ENCODE measurements at places on chromosomes 3 and 15.

- DNase-seq, result no peak
Observed at GRCh38 chr3:160919942-160920341, 163.9 kb downstream of the PPM1L start.

DNA sequence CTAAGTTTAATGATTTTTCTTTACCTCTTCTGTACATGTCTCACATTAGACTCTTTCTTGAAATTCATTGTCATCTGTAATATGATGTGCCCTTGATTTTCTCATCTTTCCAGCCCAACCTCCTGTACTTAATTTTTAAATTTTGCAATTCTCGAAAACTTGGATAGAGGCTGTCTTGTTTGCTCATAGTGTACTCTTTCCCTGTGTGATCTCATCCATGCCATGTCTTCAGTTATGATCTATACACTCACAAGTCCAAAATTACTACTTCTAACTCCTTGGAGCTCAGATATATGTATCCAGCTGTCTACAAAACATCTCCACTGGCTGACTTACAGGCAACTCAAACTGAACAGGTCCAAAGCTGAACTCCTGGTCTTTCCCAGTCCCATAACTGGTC, 42.2 kb downstream of the CD200 start:
- DNase-seq, result no peak

GRCh38 chr3:153173758-153174516, 11.9 kb downstream of the RAP2B start:
- peak; percentile 27 for DNase-seq

GRCh38 chr3:127831723-127832172, 9.4 kb upstream of the MGLL start:
- peak; percentile 42 for DNase-seq

- peak; percentile 66 for DNase-seq
Observed at GRCh38 chr15:72117486-72118016, 399 bp downstream of the MYO9A start.

DNA sequence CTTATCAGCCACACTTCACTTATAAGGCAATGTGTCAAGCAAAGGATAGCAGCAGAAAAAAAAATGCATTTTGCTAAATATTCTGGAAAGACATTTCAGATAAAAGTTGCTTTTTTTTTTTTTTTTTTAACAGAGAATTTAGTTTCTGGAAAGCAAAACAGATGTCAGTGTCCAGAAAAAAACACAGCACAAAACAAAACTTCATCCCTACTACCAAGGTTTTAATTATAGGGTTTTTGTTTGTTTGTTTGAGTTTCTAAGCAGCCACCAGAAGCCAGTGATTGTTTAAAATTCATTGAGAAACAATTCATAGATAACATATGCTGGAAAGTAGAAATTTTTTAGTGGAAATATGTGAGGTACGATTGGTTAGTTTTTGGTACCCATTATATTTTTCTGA, 1202.7 kb downstream of the OTOL1 start:
- DNase-seq, result no peak

DNA sequence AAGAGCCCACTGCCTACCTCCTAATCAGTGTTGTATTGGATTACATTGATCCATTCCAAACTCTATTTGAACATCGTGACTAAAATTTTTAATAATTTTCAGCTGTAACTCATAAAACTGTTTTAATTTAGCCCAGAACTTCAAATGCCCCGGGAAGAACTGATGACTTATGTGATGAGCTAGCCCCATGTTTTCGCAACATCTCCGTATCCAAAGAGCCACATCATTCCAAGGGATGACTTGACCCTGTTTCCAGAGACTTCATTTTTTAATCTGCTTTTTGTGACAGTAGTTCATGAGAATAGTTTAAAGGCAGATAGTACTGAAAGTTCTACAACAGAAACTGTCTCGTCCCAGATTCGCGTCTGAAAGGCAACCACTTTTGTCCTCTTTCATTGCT, 97.4 kb downstream of the STAC start:
- no peak for DNase-seq

GRCh38 chr15:100221471-100222348, 120.1 kb downstream of the ADAMTS17 start:
- no peak for DNase-seq

- DNase-seq, result no peak
Observed at GRCh38 chr3:65761446-65762234, 277.1 kb downstream of the MAGI1 start.

GRCh38 chr3:15306979-15307359, 25.4 kb downstream of the SH3BP5 start:
- DNase-seq, result no peak

GRCh38 chr15:41928637-41929620, 35.1 kb upstream of the SPTBN5 start:
- DNase-seq, result no peak

DNA sequence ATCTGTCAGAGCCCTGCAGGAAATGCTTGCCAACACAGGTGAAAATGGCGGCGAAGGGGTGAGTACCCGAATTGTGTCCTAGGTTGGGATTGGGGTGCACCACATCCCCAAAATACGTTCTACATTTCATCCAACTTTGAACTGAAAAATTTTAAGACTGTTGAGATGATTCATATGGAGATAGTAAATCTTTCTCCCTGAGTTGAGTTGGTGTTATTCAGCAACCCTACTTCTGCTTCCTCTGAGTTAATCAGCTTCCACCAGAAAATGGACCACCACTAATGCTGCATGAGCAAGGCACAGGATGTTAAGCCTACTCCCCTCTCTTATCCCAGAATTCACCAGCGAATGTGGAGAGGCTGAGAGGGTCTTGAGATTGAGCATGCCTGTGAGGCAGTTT, 192.9 kb downstream of the RYR3 start:
- no peak for DNase-seq

GRCh38 chr3:45143673-45144671, 2.2 kb downstream of the CDCP1 start:
- no peak for DNase-seq

DNA sequence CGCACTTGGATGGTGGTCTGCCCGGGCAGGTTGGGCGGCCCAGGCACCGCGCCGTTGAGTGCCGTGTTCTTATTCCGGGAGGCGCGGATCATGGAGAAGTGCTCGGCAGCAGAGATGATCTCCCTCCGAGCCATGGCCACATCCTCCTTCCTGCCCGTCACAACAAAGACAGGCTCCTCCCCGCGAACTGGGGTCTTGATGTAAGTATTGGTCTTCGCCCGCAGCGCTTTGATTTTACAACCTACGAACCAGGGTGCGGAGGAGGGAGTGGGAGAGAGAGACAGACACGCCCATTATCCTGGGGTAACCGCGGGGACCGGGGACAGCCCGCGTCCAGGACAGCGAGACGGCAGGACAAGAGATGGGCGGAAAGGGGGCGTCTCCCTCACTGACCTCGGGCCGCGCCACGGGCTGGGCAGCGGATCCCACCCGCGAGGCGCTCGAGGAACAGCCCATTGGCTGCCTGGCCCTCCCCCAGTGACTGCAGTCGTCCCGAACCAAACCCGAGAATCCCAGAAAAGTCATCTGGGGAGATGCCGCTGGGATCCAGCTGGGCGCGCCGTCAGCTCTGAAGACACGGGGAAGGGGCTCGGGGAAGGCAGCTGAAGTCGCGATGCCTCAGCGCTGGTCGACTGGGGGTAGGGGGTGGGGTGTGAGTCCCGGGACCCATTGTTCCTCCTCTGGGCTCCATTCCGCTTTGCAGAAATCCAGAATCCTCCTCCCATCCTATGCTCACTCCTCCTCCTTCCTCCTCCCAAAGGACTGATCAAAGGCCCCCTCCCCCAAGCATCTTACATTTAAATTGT, 1.2 kb downstream of the MEX3B start:
- DNase-seq, result peak; percentile 66

- no peak for DNase-seq
Observed at GRCh38 chr3:116306720-116307119, 138.6 kb downstream of the LSAMP start.

DNA sequence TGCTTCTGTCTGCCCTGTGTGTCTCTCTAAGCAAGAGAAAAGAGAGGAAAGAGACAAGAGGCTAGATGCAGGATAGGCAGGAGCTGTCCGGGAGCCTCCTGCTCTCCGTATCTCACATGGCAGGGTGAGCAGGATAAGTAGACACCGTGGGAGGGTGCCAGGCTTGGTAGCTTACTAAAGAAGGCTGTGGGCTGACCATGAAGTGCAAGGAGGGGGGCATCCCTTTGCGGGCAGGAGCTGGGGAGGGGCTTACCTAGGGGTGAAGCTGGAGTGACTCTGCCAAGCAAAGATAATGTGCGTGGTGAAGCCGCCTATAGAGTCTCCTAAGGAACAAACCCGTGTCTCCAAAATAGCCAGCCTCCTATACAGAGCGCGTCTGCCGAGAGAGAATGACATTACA, 33.7 kb upstream of the TMC3 start:
- DNase-seq, result no peak

DNA sequence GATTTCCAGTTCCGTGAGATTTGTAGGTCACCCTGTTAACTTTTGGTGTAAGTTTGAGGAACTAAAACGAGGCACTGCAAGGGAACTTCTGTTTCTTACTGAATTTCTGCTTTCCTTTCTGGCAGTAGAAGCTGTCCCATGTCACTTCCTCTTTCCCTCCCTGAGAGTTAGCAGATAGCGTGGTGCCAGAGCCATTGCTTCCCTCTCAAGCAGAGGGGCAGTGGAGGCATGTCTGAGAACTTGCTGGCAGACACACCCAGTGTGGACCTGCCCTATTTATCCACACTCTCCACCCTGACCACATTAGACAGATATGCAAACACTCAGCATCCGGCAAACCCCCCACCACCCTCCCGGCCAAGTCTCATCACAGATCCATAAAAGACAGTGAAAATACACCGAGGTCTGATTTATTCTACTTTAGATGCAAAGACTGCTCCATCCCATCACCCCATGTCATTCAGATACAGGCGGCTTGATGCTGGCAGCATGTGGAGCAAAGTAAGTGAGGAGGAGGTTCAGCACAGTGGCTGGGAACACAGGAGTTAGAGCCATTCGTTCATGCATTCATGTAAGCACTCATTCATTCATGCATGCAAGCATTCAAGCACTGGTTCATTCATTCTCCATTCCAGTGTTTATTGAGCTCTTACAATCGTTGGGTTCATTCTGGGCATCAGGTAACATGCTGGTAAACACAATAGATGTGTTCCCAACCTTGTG, 324.7 kb downstream of the SHQ1 start:
- DNase-seq, result no peak

- DNase-seq, result no peak
Observed at GRCh38 chr3:115272036-115272824, 125.1 kb upstream of the ZBTB20 start.

- DNase-seq, result no peak
Observed at GRCh38 chr3:79490165-79491028, 277.4 kb downstream of the ROBO1 start.

GRCh38 chr3:37787153-37787867, 74.4 kb upstream of the CTDSPL start:
- no peak for DNase-seq

- no peak for DNase-seq
Observed at GRCh38 chr3:57142411-57142723, 22.8 kb downstream of the IL17RD start.
